ENCODE measurements at places on chromosomes 11 and 22.

DNA sequence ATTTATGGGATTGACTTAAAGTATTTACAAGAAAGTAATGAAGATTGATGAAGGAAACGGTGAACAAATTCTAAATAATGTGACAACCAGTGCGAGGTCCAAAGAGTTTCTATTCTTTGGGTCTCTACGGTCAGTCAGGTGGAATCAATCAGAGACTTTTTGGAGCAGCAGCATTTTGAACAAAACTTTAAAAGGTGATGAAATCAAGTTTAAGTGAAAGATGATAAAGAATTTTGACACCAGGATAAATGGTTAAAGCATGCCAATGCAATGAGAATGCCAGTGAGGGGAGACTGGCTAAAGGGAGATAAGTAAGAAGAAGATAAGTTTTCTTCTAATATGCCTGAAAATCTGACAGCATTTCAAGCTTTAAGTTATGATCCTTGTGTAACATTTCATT, 67.9 kb downstream of the DCUN1D5 start:
- DNase-seq, result no peak

DNA sequence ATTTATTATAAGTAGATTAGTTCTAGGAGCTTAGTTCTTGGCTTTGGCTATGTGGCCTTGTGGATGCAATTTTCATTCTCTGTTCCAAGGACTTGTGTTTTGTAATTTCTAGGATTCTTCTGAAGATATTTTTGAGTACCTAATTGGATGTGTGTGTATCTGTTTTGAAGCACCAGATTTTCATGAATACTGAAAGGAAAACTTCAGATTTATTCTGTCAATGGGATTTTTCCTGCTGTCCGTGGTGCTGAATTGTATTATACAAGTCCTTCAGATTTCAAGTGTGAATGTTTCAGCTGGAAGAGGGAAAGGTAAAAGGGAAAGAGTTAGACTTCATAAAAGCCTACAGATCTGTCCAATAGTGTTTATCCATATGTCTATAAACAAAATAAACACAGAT, 18.2 kb upstream of the SYN3 start:
- no peak for DNase-seq

DNA sequence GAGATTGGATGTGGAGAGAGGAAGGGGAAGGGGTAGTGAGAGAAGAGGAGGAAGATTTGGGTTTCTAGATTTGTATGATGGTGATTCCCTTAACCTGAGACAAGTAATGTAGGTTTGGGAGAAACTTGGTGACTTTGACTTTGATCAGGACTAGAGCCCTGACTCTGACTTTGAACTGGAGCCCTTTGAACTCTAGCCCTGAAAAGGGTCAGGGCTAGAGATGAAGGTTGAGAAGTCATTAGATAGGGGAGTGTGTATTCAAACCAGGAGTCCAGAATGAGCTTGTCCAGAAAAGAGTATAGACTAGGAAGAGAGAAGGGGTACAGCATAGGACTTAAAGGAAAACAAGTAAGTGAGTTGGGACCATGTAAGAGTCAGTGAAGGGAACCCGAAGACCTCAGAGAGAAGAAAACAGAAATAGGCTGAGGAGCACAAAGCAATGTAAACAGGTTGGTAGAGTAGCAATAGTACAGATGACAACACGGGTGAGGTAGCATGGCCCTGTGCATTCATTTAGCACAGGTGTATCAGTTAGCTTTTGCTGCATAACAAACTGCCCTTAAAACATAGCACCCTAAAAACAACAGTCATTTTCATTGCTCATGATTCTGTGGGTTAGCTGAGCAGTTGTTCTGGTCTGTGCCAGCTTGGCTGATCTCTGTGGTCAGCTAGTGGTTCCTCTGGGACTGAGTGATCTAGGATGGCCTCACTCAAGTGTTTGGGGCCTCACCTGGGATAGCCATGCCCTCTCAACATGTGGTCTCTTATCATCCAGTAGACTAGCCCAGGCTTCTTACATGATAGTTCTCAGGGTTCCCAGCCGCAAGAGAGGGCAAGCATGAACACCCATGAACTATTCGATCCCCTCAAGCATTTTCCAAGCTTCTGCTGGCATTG, 43.1 kb downstream of the C22orf31 start:
- no peak for DNase-seq

DNA sequence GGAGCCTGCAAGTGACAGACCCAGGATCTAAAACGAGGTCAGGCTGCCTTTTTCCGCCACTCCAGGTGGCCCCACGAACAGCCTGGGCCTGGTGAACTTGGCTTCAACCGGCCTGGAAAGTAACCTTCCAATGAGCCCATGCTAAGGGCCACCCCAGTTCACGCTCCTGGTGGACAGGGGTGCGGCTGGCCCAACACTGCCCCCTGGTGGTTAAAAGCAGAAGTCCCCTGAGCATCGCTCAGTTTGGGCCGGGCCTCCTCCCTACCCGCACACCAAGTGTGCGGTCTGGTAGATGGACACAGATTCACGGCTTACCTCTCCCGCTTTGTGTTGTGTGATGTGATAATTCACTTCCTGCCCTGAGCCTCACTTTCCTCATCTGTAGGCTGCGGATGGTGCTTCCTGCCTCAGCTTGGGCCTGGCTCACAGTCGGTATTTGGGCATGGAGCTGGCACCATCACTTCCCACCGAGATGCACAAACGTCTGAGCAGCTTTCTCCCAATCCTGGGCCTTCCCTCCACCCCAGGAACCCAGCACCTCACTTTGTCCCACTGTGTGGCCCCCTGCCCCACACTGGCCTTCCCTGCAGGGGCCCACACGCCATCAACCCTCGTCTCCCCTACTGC, 13.7 kb upstream of the SEC14L3 start:
- DNase-seq, result peak; percentile 43

GRCh38 chr11:10856689-10857458, 979 bp downstream of the ZBED5 start:
- peak; percentile 64 for DNase-seq

GRCh38 chr11:131925829-131926228, 555.4 kb downstream of the NTM start:
- no peak for DNase-seq

DNA sequence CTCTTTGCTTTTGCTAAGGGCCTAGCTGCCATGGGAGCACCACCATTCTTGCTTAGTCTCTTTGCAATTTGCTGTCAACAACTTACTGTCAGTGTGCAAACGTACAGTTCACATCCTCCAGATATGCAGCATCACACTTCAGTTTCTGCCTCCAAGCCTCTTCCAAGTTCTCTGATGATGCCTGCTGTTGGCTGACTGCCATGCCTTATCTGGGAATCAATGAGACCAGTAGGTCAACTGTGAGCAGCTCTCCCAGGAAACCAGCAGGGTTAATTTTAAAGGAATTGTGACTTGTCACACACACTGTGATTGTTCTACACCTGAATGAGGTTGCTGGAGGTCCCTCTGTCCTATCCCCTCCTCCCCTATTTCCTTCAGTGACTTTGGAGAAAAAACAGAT, 56.0 kb downstream of the COPB1 start:
- peak; percentile 24 for DNase-seq

GRCh38 chr11:61985869-61986268, 18.4 kb upstream of the FTH1 start:
- DNase-seq, result no peak

DNA sequence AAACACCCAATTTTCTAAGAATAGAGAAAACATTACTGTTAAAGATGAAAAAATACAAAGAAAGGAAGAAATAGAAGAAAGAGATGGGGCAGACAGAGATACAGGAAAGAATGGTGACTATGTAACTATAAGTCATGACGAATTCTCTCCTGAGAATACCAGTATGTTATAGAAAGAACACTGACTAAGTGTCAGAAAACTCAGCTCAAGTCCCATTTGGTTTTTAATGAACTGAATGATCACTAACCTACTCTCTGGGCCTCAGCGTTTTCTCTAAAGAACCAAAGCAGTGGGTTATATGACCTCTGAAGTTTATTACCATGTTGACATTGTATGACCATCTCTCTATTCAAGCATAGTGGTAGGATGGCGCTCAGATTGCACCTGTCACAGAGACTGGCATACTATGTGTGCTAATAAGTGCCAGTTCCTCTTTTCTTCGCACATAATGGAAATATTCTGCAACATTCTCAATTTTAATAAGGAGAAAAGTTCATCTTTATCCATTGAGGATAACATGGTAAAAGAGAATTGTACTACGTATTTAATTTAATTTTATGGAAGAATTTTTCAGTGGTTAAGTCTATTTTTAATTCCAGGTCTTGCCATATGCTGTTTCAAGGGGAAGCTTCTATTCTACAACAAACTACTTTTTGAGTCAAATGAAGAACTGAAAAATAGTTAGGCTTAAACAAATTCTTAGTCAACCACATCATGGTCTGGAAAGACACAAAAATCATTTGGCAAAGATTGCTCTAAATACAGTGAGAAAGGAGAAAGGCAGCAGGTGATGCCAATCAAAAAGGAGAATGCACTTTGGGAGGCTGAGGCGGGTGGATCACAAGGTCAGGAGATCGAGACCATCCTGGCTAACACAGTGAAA, 25.0 kb upstream of the EED start:
- DNase-seq, result no peak

DNA sequence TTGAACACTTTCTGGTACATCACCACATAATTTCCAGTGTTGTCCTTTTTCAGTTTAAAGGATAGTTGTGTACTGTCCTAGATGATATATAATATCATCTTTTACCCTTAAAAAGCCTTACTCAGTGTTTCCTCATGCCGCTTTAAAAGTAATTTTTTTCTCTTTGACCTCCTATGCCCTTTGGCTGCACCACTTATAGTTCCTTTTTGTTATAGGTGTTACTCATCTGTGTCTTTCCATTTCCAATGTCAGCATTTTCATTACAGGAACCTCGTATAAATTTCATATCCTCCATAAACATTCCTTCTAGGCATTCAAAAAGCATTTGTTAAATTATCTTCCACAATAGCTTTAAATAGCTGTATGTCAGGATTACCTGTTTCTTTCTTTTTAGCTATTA, 40.8 kb downstream of the USP47 start:
- DNase-seq, result no peak

DNA sequence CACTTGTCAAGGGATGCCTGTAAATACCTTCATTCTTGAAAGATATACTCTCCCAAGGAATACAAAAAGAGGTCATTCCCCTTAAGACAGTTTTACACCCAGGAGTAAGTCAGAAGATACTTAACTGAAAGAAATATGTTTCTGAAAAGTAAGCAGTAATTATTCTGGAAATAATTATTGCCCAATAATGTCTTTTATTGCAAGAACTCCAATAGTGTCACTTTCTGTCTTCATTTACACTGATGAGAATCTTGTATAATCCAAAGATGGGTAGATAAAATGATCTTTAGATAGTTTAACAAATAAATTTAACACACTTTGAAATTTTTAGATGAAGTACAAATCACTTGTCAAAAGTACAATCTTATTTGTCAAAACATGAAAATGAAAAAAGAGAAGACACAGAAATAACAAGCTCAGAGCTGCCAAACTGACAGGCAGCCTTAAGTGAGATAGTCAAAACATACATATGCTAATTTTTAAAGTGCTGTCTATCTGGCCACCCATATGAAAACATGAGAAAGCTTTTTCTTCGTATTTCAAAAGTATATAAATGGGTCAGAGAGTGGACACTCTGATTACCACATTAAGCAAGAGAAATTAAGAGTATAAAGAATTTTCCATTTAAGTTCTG, 225.1 kb downstream of the TTC28 start:
- DNase-seq, result no peak

- DNase-seq, result no peak
Measured at GRCh38 chr11:93560199-93560932, 17.2 kb upstream of the SMCO4 start.

GRCh38 chr11:117096201-117096991, 1.8 kb downstream of the SIK3 start:
- DNase-seq, result peak; percentile 70

- DNase-seq, result no peak
Measured at GRCh38 chr22:25404928-25405816, 159.3 kb upstream of the GRK3 start.

DNA sequence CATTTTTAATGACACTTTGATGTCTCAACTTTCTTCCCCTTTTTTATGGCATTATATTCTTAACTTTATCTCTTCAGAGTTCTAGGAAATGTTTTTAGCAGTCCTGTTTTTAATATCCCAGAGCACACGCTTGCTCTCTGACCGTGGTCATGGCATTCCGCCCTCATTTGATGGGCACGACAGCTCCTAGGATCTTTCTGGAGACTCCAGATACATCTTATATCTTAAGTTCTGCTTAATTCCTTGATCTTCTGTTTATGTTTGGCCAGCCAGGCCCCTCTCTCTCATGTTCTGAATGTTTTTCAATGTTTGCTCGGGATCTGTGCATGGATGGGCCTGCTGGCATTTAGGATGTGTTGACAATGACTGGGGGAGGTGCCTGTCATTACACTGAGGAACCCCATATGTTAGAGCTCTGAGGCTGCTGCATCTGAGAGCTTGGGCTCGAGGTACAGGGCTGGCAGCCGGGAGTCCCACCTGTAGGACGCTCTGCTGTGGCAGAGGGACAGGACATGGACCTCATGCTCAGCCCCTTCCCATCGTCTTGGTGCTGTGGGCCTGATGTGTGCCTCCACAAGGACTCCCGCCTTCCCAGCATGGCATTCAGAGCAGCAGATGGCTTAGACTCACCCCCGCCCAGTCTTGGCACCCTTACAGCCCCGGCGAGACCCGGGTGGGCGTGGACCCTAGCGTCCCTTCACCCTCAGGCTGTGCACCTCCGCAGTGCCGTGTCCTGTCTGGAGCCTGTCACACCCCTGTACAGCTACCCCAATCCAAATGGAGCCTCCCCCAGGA, 75.0 kb downstream of the CDKN1C start:
- DNase-seq, result no peak

DNA sequence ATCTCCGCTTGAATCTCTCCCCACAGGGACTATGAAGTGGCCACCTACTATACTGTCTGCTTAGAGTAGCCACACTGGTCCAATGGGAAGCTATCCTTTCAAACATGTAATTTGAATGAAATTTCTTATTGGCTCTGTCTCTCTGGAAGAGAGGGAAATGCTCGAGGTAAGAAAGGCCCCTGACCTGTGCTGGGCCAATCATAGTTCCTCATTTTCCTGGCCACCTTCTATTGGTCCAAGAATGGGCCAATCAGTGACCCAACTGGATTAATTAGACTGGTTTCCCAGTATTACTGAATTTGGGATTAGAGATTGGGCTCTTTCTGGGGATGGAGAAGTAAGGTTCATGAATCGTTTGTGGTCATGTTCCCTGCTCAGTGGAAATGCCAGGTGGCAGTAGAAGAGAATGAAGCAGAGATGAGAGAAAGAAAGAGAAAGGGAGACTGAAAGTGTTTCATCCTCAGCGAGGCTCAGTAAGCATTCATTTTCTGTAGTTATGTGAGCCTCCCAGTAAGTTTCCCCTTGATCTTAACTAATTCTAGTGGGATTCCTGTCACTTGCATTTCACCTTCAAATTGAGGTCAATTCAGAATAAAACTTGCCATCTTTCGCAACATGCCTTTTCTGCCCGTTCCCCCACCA, 8.4 kb upstream of the MMP20 start:
- DNase-seq, result no peak

GRCh38 chr22:29469755-29470154, 10.3 kb upstream of the NEFH start:
- no peak for DNase-seq

- DNase-seq, result no peak
Measured at GRCh38 chr11:36501236-36501635, 8.8 kb downstream of the TRAF6 start.
